ENCODE measurements at places on chromosomes 7 and 10. TPM values are rescaled to one million over a fixed set of nuclear protein-coding genes. Genes with fewer than 3 reads are reported as not detected.

Gene SPDYE18
- 1.3 TPM for polyA plus RNA-seq

Gene CYP2W1
- 0.22 TPM for polyA plus RNA-seq

Gene TFR2
- polyA plus RNA-seq, result 0.81 TPM

Gene CADPS2
- polyA plus RNA-seq, result 5.5 TPM

Gene SLC12A9
- 29.0 TPM for polyA plus RNA-seq

Gene DYNC1I1
- 34.4 TPM for polyA plus RNA-seq

Gene FLNC
- 336 TPM for polyA plus RNA-seq

Gene ITGB8
- polyA plus RNA-seq, result 6.3 TPM

Gene LRCH4
- polyA plus RNA-seq, result 33.0 TPM

Gene ABCB4
- 0.53 TPM for polyA plus RNA-seq

Gene BHLHA15
- polyA plus RNA-seq, result not detected

Gene ZNF804B
- not detected for polyA plus RNA-seq

Gene CARD11
- 5.4 TPM for polyA plus RNA-seq

Gene IL2RA
- 0.87 TPM for polyA plus RNA-seq

Gene TCERG1L
- polyA plus RNA-seq, result 0.11 TPM
